ENCODE measurements at places on chromosomes 7 and 10.

DNA sequence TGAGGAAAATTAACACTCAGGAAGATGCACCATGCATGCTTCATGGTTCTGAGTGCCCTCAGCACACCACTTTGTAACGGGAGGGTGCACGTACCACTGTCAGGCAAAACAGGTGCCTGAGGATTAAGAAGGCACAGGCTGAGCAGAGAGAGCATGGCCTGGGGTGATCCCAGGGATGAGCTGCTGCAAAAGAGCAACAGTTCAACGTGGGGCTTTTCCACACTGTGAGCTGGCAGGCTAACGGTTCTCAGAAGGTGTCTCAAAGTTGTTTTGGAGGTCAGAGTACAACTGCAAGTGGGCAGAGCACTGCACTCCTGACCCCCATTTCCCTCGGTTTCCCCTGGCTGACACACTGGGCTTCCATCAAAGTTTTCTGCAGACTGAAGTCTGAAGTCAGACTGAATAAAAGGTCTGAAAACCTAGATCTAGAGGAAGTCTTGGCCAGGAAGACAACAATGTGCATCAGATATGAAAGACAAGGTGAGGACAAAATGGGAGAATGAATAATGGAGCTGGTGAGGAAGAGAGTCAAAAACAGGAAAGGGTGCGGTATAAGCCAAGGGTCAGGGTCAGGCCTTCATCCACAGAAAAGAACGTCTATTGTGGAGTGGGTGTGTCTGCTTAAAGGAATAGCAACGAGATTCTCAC, 20.5 kb downstream of the ZNF438 start:
- DNase-seq: no peak

DNA sequence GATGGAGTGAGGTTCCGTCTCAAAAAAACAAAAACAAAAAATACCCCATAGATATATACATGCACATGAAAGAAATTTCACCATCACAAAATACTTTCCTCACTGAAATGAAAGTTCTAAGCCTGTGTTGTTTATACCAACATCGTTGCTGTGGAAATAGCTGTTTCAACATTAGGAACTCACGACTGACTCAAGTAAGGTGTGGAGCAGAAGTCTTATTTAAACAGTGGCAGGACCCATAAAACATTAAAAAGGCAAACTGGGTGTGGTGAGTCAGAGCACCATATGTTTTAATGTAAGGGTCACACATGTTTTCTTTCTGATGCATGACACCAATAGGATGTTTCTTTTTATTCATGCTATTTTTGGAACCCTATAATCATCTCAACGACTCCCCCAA, 48.3 kb downstream of the BAIAP2L1 start:
- no peak for DNase-seq

DNA sequence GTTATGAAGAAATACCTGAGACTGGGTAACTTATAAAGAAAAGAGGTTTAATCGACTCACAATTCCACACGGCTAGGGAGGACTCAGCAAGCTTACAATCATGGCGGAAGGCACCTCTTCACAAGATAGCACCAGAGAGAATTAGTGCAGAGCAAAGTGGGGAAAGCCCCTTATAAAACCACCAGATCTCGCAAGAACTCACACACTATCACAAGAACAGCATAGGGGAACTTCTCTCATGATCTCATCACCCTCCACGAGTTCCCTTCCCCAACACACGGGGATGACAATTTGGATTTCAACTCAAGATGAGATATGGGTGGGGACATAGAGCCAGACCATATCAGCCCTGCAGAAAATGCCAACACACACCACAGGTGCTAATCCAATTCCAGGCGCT, 218.7 kb downstream of the PARD3 start:
- DNase-seq: no peak

- no peak for DNase-seq
These were observed 163.1 kb upstream of the HGF start for GRCh38 chr7:81932936-81933335.

DNA sequence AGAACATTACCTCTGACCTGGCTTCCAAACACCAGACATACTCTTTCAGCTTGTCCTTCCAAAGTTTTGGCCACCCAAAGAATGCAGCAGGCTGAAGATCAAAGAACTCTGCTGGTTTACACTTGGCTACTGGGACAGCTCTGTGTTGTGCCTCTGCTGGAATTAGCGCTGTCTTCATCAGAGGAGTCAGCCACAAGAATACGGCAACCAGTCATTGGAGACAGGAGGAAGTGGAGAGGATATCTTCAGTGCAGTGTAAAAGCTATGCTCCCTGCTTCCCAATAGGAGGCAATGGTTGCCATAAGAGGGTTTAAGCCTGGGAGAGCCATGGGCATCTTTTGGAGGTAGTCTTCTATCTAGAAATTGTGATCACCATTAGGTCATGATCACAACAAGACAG, 126.7 kb upstream of the WNT16 start:
- no peak for DNase-seq

DNA sequence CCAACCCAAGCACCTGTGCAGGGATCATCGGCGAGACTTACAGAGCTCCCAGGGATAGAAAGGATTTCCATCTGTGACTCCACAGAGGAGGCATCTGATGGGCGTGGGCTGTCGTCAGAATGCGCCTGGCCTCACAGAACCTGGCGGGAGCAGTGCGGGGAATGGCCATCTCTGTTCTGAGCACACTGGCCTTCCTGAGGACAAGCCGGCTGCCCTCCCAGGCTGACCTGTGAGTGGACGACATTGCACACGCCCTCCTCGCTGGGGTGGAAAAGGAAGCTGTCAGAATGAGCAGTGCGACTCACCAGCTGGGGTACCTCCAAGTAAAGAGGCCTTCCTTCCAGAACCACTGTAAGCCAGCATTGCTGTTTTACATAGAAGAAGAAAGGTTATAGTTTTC, 234.6 kb upstream of the PITRM1 start:
- no peak for DNase-seq

GRCh38 chr7:76182225-76182960, 19.3 kb upstream of the SRRM3 start:
- DNase-seq: no peak

GRCh38 chr10:58608351-58608750, 95.7 kb downstream of the BICC1 start:
- no peak for DNase-seq

- DNase-seq: no peak
These were observed 4.8 kb upstream of the EVX1 start for GRCh38 chr7:27237735-27238334.

DNA sequence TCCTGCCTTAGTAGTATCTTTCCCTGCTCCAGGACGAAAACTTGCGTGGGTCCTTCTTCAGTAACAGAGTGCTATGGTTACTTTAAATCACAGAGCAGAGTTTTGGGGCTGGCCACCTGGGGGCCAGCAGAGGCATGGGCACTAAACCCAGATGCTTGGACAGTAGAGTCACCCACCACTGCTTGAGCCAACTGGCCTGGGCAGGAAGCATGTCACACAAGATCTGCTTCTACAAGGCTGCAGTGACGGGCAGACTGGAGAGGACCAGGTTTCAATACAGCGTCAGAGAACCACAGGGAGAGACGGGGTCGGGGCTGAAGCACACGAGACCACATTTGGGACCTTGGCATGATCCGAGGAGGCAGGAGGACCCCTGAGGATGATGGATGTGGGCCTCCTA, 14.3 kb upstream of the DMBT1 start:
- DNase-seq: no peak

DNA sequence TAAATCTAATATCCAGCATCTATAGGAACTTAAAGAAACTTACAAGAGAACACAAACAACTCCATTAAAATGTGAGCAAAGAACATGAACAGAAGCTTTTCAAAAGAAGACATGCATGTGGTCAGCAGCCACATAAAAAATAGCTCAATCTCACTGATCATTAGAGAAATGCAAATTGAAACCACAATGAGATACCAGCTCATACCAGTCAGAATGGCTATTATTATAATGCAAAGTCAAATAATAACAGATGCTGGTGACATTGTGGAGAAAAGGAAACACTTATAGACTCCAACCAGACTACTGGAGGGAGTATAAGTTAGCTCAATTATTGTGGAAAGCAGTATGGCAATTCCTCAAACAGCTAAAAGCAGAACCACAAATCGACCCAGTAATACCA, 1314.5 kb downstream of the XPNPEP1 start:
- DNase-seq: no peak

GRCh38 chr7:121020989-121021969, 32.8 kb downstream of the CPED1 start:
- no peak for DNase-seq

- no peak for DNase-seq
These were observed 623 bp downstream of the HOXA4 start for GRCh38 chr7:27129729-27130539.

DNA sequence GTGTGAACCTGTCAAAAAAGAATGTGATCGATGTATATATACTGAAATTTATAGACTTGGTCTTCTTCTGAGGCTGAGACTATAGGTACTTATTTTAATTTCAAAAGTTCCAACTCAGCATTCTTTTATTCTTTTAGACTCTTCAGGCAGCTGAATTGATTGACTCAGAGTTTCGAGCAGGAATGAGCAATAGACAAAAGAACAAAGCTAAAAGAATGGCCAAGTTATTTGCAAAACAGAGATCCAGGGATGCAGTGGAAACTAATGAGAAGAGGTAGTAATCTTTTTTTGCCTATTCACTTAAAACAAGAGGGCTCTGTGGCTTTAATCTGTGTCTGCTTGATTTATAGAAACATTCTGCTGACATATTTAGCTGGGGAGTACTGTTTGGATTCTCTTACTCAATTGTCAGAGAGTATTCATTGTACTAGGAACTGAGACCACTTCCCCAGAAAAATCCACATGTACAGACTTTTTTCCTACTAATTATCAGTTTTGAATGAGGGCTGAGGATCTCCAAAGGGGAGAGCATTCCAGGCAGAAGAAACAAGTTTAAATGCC, 30.1 kb downstream of the BTAF1 start:
- no peak for DNase-seq

DNA sequence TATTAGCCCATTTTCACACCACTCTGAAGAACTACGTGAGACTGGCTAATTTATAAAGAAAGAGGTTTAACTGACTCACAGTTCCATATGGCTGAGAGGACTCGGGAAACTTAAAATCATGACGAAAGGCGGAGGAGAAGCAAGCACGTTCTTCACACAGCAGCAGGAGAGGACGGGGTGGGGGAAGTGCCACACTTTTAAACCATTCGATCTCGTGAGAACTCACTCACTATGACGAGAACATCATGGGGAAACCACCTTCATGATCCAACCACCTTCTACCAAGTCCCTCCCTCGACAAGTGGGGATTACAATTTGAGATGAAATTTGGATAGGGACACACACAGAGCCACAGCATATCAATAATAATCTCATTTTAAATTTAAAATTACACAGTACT, 80.2 kb downstream of the VWDE start:
- DNase-seq: no peak

DNA sequence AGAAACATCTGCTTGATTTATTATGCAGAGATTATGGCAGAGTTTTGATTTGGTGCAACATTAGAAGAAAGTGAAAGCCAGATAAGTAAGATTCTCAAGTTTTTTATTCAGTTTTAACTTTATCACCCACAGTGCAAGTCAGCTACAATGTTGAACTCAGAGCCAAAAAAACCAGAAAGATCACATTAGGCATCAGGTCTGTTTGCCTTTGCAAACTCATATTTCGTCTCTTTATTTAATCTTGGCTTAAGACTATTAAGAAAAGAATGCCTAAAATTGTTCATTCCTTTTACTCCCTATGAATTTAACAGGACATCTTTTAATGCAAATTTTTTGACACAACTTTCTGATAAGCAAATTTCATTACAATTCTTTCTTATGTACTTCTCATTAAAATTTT, 76.0 kb upstream of the TMEM26 start:
- DNase-seq: no peak

- DNase-seq: no peak
These were observed 457.0 kb downstream of the INHBA start for GRCh38 chr7:41245916-41246315.

GRCh38 chr7:141737118-141737835, 881 bp upstream of the SSBP1 start:
- DNase-seq: no peak

DNA sequence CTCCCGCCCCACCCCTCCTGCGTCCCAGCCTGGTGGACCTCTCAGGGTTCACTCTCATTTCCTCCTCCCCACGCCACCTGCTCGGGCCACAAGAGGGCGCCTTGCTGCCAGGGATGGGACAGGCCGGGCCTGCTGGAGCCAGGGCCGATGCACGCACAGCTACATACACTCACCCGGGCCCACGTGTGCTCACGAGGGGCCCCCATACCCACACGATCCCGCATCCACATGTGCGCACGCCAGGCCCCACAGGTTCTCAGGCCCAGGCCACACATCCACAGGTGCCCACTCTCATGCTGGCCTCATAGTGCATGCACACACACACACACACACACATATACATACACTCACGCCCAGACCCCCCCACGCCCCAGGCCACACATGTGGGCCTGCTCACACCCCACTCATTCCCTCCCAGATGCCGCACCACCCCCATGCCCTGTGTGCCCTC, 68.6 kb downstream of the LHPP start:
- peak; percentile 85 for DNase-seq

- no peak for DNase-seq
These were observed 87.9 kb downstream of the CUX1 start for GRCh38 chr7:101905203-101905865.

DNA sequence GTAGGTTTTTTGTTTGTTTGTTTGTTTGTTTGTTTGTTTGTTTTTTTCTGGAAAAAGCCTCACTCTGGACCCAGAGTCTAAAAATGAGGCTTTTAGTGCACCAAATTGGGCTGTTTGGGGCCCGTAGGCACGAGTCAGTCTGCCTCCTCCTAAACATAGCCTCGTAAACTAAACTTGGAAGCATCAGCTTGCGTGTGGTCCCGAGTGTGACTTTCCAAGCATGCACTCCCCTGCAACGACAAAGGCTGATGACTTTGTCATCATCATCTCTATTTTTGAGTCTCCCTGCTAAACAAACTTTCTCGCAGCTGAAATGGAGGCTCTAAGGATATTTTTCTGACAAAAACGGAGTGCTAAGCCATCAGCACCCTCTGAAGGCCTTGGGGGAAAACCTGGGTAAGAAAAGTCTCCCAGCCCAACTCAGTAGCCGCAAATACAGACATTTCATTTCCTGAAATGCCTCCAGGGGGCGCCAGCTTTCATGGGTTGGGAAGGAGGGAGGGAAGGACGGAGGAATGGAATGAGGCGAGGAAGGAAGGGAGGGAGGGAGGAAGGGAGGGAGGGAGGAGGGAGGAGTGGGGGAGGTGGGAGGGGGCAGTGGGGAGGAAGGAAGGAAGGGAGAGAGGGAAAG, 245.9 kb downstream of the KCNMA1 start:
- peak; percentile 64 for DNase-seq

- DNase-seq: no peak
These were observed 94.0 kb downstream of the SLC37A3 start for GRCh38 chr7:140304191-140304799.

Measured in progenitor cell of endocrine pancreas (in vitro differentiated cells).